ENCODE measurements at places on chromosomes 1 and 21.

GRCh38 chr1:71780681-71781080 lies 501.7 kb downstream of the NEGR1 start:
- DNase-seq = no peak

- no peak for DNase-seq
Measured at GRCh38 chr1:117501281-117501680, 104.6 kb upstream of the TENT5C start.

GRCh38 chr1:208923456-208923855 lies 660.1 kb upstream of the CAMK1G start:
- DNase-seq = no peak

GRCh38 chr1:211648336-211648735 lies 27.1 kb downstream of the NEK2 start:
- no peak for DNase-seq

- no peak for DNase-seq
Measured at GRCh38 chr1:16038620-16038912, 5.0 kb upstream of the CLCNKB start.

- DNase-seq = no peak
Measured at GRCh38 chr1:18931730-18932129, 24.7 kb downstream of the IFFO2 start.

DNA sequence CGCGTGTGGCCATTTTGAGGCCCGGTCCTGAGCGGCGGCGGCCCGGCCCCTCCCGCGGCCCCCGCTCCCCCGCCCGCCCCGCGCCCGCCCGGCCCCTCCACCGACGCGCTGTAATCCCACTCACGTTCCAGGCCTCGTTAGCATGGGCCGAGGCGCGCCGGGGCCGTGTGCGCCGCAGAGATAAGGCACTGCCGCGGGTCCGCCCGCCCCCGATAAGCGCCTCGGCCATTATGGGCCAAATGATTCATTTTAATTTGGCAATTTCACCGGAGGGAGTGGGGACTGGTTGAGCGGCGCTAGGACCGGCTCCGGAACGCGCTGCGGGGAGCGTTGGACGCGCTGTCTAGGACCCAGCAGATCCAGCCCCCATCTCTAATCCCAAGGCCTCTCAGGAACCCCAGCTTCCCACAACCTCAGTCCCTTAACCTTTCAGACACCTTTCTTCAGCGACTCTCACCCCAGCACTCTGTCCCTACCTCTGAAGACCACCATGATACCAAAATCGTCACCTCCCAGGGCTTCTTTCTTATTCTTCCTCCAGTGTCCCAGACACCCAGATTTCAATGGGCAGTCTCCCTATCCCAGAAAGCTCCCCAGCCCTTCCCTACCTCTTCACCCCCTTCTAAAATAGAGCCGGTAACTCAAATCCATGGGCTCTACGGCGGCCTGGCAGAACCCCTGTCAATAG lies at the start of gene TAL1:
TAL1 (minus strand) TSS at position 39 of the 688 bp plus-strand sequence. CDS start 6,337 bp downstream, outside the sequence.
- no peak for DNase-seq

DNA sequence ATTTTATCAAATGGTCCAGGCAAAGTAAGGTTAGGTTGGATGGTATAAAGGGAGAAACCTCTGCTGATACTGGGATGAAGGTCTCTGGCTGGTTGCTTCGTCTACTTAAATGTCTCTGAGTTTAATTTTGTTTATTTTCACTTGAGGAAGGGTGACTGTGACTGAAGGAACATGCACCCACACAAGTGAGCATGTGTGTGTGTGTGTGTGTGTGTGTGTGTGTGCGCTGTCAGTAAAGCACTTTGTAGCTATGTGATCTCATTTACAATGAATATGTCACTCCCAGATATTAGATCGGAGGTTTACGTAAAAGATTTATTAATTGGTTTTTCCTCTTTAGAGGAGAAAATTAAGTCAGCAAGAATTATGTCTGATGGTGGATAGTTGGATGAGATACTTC lies 4.4 kb downstream of the FOXD2 start:
- DNase-seq = no peak

GRCh38 chr1:228164561-228165371 lies 838 bp upstream of the IBA57 start:
- DNase-seq = no peak

- DNase-seq = no peak
Measured at GRCh38 chr1:200048244-200048643, 20.7 kb downstream of the NR5A2 start.

GRCh38 chr1:100035214-100035613 lies 65.4 kb downstream of the SLC35A3 start:
- DNase-seq = no peak

DNA sequence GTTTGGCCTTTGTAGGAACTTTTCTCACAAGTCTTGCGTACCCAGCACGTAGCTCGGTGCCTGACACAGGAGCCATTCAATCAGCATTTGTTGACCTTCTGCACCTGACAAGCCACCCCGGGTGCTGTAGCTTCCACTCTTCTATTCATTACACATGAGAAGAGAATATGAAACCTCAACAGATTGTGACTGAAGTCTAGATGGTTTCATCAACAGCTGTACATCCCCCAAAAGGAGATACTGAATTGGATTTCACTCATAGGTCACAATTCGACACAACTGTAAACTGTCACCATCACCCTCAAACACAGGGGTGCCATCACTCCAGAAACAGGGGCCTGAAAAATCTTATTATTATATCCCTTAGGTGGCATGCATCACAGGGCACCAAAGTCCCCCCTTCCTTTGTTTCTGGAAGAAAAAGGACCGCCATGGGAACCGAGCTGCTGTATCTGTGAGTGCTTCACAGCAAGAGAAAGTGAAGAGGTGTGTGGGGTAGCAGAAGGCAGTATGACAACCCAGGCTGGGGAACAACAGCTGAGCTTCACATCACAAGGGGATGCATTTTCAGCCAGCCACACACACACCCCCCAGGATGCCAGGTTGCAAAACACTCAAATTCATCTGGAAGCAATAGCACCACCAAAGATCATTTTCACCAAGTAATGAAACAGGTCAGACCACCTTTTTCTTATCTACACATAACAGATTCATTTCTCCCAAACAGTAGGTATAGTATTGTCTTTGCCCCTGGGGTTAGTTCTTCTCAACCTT lies 225.7 kb downstream of the TOMM20 start:
- no peak for DNase-seq

- DNase-seq = no peak
Measured at GRCh38 chr1:188270497-188270896, 1441.7 kb downstream of the PLA2G4A start.

DNA sequence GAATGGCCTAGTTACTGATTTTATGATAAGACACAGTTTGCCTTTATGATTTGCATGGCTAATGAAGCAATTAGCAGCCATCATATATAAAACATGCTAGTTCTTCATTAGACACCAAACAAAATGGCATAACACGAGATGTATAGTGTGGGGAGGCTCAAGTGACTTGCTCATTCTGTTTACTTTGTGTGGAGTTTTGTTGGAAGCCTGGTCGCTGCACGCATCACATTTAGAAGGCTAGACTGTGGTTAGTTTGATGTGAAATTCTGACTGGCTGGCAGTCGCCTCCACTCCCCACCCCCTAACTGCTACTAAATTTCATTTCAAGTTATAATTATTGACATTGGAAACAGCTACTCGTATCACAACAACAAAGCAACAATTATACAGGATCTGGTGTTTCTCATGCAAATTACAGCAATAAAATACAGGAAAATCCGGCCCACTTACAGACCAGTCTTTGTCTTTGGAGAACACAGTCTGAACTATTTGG lies 356.1 kb downstream of the LMO4 start:
- DNase-seq = no peak

GRCh38 chr1:90783181-90783580 lies 66.1 kb upstream of the BARHL2 start:
- DNase-seq = no peak

GRCh38 chr1:62588000-62588399 lies 9.3 kb upstream of the ANGPTL3 start:
- no peak for DNase-seq

- DNase-seq = no peak
Measured at GRCh38 chr1:32695098-32695904, 7.3 kb downstream of the SYNC start.

DNA sequence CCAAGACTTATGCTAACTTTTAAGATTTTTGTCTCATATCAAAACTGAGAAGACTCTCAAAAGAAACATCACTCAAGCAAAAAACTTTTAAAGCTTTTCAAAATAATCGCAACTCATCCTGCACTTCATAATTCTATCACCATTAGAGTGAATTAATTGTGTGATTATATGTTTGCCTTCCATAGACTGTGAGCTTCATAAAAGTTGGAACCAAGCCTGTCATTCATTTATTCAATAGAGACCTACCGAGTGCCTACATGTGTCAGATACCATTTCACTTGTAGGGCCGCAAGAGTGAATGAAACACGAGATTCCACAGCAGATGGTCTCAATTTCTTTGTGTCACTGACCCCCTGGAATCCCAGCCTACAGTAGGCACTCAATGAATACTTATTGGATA lies 106.4 kb downstream of the RHOU start:
- DNase-seq = no peak

DNA sequence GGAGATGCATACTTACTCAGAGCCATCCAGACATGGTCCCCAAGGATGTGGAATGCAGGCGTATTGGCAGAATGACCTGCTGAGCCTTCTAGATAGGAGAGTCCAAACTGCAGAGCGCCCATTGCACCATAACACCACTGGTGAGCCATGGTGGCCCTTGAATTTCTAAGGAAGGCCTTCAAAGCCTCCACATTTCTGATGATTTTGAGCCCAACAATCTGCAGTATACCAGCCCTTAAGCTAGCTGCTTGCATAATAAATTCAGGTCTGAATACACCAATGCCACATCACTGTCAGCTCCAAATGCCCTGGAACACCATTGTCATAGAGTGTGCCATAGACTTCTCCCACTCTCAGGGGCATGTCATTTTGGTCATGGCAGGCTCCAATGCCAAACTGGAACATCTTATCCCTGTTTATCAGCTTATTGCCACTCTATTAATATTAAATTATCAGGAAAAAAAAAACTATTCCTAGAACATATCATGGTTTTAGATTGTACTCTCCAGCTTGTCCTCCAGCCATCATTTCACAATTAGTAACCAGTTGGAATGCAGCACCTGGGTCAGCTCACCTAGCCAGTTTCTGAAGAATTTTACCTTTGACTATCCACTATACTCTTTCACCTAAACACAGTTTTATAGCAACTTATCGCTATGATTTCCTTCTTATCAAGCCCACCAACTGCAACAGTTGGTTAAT lies 26.9 kb downstream of the NPHS2 start:
- DNase-seq = no peak

DNA sequence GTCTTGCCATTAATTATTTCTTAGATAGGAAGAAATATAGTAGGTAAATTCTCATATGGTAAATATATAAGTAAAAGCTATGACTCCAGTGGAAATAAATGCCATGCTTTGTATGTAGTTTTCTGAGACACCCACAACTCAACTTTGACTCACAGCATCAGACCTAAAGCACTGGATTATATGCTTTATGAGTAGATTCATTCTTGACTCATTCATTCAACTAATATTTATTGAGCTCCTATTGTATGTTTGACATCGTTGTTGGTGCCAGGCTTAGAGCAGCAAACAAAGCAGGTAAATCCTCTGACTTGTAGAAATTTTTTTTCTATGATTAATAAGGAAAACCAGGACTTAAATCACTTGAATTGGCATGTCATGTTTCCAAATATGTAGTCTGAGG lies 211.4 kb downstream of the PTPRC start:
- DNase-seq = no peak
